ENCODE measurements at places on chromosomes 16 and 17. TPM values are rescaled to one million over a fixed set of nuclear protein-coding genes. Genes with fewer than 3 reads are reported as not detected.

- no peak for DNase-seq
These were observed 227.1 kb downstream of the MAP2K4 start for GRCh38 chr17:12247761-12248160.

- DNase-seq = no peak
These were observed 35.1 kb upstream of the CD300E start for GRCh38 chr17:74658620-74659019.

GRCh38 chr16:56108724-56109123 is 82.6 kb upstream of the GNAO1 start:
- no peak for DNase-seq

Gene EXOC3L1
- total RNA-seq = not detected

Gene C17orf50
- not detected for total RNA-seq

Gene ACSM2A
- not detected for total RNA-seq

Gene PAQR4
- 15.9 TPM for total RNA-seq

Data from chondrocyte (in vitro differentiated cells).